ENCODE measurements at places on chromosomes 16 and 17.

GRCh38 chr16:21120976-21121520 lies 29.6 kb downstream of the DNAH3 start:
- DNase-seq: no peak

DNA sequence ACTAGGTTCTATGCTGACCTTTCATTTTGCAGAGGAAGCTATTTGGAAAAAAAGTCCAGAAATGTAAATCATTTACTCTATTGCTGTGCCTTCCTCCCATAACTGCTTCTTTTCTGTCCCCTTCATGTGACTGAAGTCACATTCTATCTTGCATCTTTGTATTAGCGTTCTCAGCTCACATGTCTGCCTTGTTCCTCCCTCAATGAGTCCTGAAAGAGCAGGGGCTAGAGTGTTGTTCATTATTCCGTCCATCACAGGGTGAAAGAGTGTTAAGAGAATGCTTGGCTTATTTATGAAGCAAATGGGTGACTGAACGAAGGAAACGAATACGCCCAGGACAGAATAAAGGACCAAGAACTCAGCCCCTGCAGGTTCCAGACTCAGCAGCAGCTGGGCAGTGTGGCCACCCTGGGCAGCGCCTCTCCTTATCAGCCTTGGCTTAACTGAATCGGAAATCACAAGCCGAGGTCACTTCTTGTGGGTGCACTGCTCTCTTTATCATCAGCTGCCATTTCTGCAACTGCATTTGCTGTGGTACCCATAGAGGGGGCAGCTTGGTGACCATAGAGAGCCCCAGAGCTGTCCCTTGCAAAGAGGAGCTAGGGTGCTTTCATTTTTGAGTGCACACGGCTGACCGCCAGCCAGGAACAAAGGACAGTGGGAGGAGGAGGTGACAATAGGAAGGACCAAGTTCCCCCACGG lies 1.8 kb upstream of the PIK3R6 start:
- no peak for DNase-seq

GRCh38 chr17:4155980-4156620 lies 13.1 kb downstream of the CYB5D2 start:
- no peak for DNase-seq

DNA sequence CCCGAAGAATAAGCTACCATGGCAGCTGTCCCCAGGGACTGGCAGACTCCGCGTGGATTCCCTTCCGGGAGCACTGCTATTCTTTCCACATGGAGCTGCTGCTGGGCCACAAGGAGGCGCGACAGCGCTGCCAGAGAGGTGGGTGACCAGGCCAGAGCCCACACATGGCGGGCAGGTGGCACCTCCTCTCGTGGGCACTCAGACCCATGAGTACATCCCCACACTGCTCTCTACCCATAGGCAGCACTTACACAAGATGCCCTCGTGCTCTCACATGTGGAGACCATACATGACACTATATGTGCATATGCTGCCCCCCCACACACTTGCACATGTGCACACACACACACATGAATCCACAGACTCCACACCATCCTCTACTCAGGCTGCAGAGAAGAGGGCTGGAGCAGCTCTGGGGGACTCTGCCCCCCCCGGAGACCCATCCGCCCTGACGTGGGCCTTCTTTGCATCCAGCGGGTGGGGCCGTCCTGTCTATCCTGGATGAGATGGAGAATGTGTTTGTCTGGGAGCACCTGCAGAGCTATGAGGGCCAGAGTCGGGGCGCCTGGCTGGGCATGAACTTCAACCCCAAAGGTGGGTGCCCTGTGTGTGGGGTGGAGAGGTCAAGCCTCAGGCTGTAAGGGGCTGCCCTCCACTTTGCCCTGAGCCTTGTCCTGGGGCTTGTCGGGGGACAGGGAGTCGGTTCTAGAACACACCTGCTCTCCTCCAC lies 62.9 kb downstream of the MRC2 start:
- DNase-seq: no peak

DNA sequence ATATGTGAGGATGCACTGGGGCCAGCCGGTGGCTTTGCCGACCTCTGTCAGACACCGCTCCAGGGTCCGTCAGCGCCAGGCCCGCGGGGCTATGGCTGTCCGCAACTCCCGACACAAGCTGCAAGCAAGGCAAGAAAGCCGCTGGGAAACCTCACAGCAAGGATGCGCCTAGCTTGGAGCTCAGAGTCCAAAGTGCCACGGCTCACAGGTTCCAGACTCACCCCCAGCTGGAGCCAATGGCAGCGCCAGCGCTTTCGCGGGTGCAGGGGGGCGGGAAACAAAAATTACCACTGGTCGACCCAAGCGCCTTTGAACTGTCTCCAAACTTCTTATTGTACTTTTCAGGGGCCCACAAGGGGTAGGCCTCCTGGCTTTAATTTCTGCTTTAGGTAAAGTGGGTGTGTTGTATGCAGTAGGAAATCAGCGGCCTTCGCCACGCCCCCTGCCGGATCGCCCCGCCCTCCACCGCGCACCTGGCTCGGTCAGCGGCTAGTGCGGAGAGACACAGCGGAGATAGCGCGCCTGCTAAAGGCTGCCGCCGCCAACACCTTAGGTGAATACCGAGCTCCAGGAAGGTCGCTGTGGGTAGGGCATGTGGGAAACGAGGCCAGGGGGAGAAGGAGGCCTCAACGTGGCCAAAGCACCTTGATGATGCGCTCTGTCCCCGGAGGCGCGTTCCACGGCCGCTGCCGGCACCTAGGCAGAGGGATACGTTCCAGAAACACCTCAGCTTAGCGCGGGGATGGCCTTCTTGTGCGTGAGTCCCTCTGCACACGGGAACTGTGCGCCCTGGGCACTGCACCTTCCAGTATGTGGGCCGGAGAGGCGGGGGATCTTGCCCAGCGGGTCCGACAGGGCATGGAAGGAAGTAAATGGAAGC lies 61.0 kb upstream of the RBL2 start:
- DNase-seq: peak; percentile 82

- no peak for DNase-seq
These were observed 4.9 kb downstream of the SLC35G3 start for GRCh38 chr17:35189291-35189690.

GRCh38 chr17:5942687-5943086 lies 127.5 kb upstream of the WSCD1 start:
- no peak for DNase-seq

- no peak for DNase-seq
These were observed 31.2 kb upstream of the CAPN15 start for GRCh38 chr16:496097-496886.

GRCh38 chr16:88712362-88712979 lies 6.2 kb downstream of the CTU2 start:
- no peak for DNase-seq

- DNase-seq: no peak
These were observed 5.5 kb upstream of the SMG1 start for GRCh38 chr16:18931756-18932155.

Data from T47D (cell line).